ENCODE measurements at places on chromosomes 1 and 21. TPM values are rescaled to one million over a fixed set of nuclear protein-coding genes. Genes with fewer than 3 reads are reported as not detected.

DNA sequence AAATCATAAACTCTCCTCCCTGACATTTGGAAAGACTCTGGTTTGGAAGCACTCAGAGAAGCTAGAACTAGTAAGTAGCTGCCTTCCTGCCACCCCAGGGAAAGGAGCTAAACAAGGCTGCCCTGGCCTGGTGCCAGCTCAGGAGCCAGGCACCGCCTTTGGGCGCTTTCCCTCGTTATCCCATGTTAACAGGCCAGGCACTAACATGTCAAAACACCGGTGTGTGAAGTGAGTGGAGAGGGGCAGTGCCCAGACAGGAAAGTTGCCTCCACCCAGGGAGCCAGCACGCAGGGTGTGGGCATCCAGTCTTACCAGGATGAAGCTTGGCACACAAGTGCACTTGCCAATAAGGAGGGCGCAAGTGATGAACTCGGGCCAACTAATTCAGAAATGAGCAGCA is 346.8 kb downstream of the RRAGC start:
- no peak for DNase-seq

GRCh38 chr1:225736437-225737098 is 41.1 kb upstream of the SRP9 start:
- DNase-seq, result no peak

- DNase-seq, result peak; percentile 96
Observed at GRCh38 chr21:39385299-39386145, 36.6 kb upstream of the HMGN1 start.

- DNase-seq, result peak; percentile 59
Observed at GRCh38 chr1:95232646-95233318, 1.2 kb upstream of the RWDD3 start.

DNA sequence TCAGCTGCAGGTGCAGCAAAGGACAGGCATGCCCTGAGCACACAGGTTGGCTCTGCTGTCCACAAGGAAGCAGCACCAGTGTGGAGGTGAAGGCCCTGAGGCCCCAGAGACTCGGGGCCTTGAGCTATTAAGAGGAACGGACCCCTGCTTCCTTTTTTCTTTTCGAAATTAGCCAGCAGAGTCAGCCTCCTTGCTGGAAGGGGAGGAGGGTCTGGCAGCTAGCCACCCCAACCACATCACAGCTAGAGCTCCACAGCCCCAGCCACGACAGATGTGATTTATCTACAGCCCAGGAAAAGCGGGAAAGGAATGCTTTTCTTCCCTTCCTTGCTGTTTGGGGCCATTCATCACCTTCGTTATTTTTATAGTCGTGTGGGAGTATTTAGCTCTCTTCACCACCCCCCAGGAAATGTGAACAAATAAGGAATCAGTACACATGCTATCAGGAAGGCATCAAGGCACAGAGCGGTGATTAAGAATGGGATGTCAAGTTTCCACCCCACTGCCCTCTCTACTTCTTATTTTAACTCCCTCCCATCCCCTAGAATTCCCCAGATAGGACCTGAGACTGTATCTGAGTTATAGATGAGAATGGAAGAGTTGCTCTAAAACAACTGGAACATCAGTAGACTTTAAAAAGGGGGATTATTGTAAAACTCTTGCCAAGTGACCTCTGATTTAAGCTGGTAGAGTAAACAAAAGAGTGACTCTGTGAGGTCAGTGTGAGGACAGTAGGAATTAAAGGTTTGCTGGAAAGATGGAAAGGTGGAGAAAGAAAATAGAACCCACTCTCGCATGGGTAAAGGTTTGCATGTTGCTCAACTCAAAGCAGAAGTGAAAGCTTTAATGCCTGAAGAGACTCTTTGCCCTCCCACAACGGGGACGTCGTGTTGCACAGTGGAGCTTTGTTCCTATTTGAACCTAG is 224.7 kb upstream of the GJB5 start:
- DNase-seq, result peak; percentile 67

GRCh38 chr21:14995695-14996490 is 68.9 kb downstream of the NRIP1 start:
- peak; percentile 46 for DNase-seq

DNA sequence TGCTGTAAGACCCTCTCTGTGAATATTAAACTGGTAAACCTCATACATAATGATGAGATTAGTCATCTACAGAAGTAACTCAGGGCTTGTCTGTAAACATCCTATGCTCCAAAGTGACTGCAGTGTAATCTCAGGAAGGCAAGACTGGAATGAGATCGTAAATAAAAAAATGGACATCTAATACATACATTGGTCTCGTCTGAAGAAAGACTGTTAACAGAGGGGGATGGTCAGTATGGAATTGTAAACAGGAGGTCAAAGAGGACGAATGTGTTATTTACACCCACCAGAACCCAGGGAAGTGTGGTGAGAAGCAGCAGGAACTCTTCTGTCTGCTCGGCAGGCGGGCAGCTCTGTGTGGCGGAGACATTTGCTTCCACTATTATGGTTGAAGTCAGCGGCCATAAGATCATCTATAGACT is 51.4 kb downstream of the DISC1 start:
- DNase-seq, result no peak

- peak; percentile 71 for DNase-seq
Observed at GRCh38 chr1:43358121-43358745, 548 bp upstream of the CDC20 start.

DNA sequence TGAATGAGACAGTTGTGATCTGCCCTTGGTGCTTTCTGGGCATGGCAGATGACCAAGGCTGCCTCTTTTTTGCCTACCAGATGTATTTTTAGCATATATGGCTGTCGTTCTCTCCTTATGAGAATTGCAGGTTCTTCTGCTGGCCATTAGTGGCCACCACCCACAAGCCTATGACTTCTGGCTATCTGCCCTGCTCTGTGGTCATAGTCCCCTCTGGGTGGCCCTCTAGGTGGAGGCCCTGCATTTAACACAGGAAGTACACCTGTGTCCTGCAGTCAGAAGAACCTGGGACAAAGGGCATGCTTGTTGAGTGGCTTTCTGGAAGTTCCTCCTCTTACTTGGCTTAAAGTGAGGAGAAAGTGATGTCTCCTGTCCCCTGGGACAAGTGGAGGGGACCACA is 6.5 kb downstream of the FCAMR start:
- no peak for DNase-seq

GRCh38 chr1:82317671-82318070 is 516.9 kb downstream of the ADGRL2 start:
- DNase-seq, result no peak

GRCh38 chr1:234716908-234717375 is 107.0 kb upstream of the IRF2BP2 start:
- no peak for DNase-seq

GRCh38 chr1:41241354-41241748 is 755 bp downstream of the SCMH1 start:
- peak; percentile 82 for DNase-seq

GRCh38 chr1:207803678-207804077 is 51.8 kb downstream of the CD46 start:
- DNase-seq, result no peak

- no peak for DNase-seq
Observed at GRCh38 chr1:172949096-172949495, 101.6 kb downstream of the TNFSF18 start.

- DNase-seq, result no peak
Observed at GRCh38 chr1:224736619-224737352, 120.7 kb downstream of the CNIH3 start.

DNA sequence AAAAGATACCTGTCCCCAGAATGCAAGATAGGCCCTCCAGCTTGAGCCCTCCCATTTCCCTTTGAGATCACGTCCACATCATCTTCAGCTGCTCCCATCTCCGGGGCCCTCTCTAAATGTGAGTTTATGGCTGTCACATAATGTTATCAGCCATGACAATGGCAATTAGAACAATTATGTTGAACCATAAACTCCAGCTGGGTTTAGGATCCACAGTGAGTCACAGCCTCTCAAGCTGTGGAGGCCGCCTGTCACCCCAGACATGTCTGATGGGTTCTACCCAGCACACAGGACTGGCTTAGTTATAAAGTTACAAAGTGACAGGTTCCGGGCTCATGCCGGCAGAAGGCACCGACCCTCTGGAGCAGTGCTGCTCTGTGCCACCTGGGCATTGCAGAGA is 597.3 kb downstream of the PTPRU start:
- DNase-seq, result peak; percentile 10

GRCh38 chr1:33255347-33256220 is 708 bp upstream of the ZNF362 start:
- DNase-seq, result peak; percentile 80

GRCh38 chr1:38724160-38725131 is 135.1 kb downstream of the RRAGC start:
- peak; percentile 66 for DNase-seq

GRCh38 chr21:15365751-15366392 is 301.1 kb upstream of the NRIP1 start:
- no peak for DNase-seq

GRCh38 chr1:205688171-205689080 is 8.1 kb upstream of the SLC45A3 start:
- DNase-seq, result no peak

- peak; percentile 68 for DNase-seq
Observed at GRCh38 chr1:234975122-234975940, 153.3 kb downstream of the TOMM20 start.

DNA sequence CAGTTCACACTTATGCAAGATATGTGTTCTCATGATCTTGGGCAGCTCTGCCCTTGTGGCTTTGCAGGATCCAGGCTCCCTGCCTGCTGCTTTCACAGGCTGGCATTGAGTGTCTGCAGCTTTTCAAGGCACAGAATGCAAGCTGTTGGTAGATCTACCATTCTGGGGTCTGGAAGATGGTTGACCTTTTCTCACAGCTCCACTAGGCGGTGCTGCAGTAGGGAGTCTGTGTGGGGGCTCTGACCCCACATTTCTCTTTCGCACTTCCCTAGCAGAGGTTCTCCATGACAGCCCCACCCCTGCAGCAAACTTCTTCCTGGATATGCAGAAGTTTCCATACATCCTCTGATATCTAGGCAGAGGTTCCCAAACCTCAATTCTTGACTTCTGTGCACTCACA is 500.5 kb downstream of the BRINP3 start:
- no peak for DNase-seq

- no peak for DNase-seq
Observed at GRCh38 chr1:25875856-25876692, 566 bp upstream of the PAQR7 start.

Gene ELAPOR1
- total RNA-seq, result 185 TPM

Gene IGSF5
- not detected for total RNA-seq

Gene SH2D2A
- 11.6 TPM for total RNA-seq

Gene RYR2
- total RNA-seq, result 3.5 TPM

Gene EXTL1
- 26.3 TPM for total RNA-seq

Gene AMPD1
- total RNA-seq, result not detected

Gene CFHR5
- total RNA-seq, result not detected

Gene DBT
- total RNA-seq, result 7.7 TPM

Gene COA6
- total RNA-seq, result 23.2 TPM

Gene CFAP57
- not detected for total RNA-seq

Gene BACE2
- 244 TPM for total RNA-seq

Gene RGS18
- not detected for total RNA-seq

Gene ROR1
- 33.5 TPM for total RNA-seq

Gene LCE2C
- total RNA-seq, result not detected

Gene ADCY10
- total RNA-seq, result not detected

Gene DCST1
- total RNA-seq, result not detected

Gene CACHD1
- total RNA-seq, result 5.1 TPM
